ENCODE measurements at places on chromosomes 6 and 20. TPM values are rescaled to one million over a fixed set of nuclear protein-coding genes. Genes with fewer than 3 reads are reported as not detected.

GRCh38 chr6:41546475-41546865 lies 289 bp downstream of the FOXP4 start:
- no peak for DNase-seq

Gene RUNX2
- 0.62 TPM for total RNA-seq

GRCh38 chr6:155126727-155127439 lies 131.8 kb downstream of the TIAM2 start:
- no peak for DNase-seq

Gene VGLL2
- total RNA-seq, result not detected

DNA sequence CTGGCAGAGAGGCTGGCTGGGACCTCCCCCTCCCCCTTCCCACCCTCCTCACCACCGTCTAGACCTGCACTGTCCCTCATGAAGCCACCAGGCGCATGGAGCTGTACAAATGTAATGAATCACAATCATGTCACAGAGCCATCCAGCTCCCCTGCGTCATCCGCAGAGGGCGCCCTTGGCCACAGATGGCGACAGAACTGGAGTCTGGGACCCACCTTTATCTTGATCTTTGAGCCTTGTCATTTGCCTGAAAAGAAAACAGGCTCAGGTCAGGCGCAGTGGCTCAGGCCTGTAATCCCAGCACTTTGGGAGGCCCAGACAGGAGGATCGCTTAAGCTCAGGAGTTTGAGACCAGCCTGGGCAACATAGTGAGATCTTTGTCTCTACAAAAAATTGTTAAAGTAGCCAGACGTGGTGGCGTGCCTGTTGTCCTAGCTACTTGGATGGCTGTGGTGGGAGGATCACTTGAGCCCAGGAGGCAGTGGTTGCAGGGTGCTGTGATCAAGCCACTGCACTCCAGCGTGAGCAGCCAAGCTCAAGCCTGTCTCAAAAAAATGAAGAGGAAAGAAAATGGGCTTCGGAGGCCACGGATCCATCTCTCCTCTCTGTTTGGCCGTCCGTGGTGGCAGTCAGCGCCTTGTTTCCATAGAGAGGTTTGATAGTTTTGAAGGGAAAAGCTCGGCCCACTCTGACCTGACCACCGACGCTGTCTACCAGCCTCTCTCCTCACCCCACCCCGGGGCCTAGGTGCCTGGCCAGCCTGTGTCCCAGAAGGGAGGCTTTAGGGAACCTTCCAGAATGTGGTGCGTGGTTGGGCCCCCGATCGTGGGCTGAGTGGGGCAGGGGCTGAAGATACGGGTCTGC lies 6.2 kb downstream of the COL9A3 start:
- DNase-seq, result peak; percentile 72

DNA sequence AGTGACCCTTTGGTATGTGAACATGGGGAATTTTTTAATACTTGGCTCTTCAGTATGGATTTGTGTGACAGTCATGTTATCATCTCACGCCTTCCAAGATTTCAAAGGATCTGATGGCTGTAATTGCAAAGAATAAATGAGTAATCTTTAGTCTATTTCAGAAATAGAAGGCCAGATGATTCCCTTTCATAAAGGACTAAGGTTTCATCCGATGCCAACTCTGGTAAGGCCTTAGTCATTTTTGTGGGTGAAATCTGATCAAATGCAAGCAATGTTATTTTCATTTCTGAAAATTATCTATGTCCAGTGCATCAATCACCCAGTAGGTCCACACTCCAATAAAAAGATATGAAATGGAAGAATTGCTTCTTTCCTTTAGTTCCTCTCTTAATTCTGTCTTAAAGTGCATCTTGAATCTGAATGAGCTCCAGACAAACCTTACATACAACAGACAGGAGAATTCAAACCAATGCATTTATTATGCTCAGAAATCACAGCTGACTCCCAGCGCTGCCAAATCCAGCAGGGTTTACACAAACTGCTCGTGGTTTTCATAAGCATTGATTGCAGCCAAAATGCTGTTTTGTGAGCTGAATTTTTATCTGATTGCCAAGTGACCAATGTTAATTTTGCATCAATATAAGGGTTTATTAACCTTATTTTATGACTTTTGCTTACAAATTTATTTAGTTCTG lies 565.2 kb upstream of the MARCKS start:
- DNase-seq, result no peak

- no peak for DNase-seq
These were observed 3.8 kb upstream of the PDYN start for GRCh38 chr20:1997483-1998192.

Gene ZBP1
- total RNA-seq, result 0.14 TPM

Gene OR2B6
- total RNA-seq, result not detected

Gene BPIFB1
- total RNA-seq, result not detected

DNA sequence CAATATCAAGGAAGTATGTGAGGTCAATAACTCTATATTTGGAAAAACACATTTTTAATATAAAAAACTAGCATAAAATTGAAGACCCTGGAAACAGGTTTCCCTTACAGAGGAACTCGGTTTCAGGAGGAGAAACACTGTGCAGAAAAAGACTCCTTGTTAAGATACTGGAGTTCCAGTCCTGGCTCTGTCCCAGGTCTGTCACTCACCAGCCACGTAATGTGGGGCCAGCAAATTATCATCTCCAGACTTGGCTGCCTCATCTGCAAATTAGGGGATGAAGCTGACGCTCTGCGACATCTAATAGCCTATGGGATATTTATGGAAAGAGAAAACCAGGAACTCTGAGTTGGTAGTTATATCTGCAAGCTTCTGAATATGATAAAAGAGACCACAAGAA lies 702.7 kb downstream of the EPHA7 start:
- no peak for DNase-seq

DNA sequence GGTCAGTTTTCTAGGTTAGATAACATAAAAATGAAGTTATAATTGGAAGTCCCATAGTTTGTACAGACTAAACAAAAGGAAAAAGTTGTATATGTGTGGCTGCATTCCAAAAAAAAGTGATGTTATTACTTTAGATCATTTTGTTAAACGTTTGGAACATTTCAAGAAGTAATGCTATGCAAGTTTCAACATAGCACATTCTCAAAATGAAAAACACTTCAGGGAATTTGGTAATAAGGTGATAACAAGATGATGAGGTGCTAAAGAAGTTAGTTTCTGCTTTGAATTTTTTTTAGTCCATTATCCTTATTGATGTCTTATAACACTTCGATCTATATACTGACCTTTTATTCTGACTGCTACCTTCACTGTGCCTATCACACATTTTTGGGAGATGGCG lies 250.7 kb downstream of the PHF3 start:
- no peak for DNase-seq

DNA sequence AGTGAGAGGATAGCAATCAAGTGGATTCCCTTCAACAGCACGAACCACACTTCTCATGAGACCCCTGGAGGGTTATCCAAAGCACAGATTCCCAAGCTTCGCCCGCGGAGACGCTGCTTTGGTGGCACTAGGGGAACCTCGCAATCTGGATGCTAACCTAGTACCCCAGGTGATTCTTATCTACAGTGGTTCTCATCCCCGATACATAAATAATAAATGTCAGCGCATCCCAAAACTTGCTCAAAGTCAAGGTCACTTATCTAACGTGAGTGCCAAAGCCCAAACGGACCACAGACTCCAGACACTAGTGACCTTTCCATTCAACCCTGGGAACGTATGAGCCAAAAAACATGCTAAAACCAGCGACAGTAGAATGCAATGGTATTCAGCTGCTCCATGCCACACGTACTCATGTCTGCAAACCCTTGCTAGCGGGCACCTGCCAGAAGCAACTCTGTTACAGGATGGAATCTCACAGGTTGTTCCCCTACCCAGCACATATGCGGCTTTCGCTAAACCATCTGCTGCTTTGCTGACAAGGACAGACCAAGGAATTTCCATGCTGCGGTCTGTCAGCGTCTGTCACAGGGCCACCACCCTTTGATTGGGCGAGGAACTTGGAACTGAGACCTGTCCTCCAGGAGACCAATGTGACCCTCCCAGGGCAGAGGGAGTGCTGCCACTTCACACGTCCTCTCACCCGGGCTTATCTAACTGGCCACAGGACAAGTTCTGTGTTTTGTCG lies 16.8 kb downstream of the MYLK4 start:
- no peak for DNase-seq

DNA sequence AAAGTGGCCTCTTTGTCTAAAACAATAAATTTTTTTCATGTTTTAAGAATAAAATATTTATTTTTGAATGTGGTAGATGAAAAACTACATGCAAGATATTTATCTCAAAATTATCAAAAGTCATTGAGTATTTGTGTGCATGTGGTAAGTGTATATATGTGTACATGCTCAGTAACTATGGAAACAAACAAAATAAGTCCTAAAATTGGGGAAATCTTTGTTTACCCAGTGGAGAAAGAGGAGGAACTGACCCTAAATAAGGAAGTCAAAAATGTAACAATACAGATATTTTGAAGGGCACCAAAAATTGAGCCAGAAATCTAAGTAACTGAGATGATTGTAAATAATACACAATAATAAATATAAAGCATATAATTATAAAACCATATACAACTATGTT lies 639.2 kb downstream of the MAFB start:
- no peak for DNase-seq

Gene AGER
- 1.4 TPM for total RNA-seq

GRCh38 chr6:150732765-150733539 lies 132.6 kb upstream of the MTHFD1L start:
- no peak for DNase-seq

DNA sequence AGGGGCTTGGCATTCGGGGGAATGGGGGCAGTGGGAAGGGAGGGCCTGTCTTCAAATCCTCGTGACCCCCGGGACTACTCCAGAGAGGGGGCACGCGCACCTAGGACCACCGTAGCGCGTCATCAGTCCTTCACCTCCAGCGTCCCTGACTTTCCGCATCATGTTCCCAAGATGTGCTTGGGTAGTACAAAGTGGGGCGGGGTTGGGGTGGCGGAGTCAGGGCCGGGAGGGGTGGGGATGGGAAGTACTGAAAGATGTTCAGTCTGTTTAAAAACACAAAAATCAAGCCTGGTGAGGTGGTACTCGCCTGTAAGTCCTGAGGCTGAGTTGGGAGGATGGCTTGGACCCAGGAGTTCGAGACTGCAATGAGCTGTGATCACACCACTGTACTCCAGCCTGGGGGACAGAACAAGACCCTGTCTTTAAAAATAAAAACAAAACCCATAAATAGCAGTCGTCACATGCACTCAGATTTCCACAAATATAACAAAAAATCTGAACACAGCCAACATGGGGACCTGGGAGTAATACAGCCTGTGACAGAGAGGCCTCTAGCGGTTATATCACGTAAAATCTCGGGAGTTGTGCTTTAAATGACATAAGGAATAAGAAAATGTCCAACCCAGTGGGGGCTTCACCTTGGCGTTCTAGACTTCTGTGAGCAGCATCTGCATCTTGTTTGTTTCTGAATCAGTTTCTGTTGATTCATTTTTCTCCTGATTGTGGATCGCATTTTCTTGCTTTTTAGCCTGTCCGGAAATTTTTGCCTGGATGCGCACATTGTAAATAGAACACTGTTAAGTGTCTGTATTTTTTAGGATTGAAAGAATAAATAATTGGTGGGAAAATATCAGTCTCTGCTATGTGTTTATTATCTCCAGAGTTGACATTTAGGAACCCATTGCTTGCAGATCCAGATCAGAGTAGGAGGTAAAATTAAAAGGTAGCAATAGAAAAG lies 698 bp upstream of the LRP11 start:
- no peak for DNase-seq

Gene SLC2A4RG
- 180 TPM for total RNA-seq

DNA sequence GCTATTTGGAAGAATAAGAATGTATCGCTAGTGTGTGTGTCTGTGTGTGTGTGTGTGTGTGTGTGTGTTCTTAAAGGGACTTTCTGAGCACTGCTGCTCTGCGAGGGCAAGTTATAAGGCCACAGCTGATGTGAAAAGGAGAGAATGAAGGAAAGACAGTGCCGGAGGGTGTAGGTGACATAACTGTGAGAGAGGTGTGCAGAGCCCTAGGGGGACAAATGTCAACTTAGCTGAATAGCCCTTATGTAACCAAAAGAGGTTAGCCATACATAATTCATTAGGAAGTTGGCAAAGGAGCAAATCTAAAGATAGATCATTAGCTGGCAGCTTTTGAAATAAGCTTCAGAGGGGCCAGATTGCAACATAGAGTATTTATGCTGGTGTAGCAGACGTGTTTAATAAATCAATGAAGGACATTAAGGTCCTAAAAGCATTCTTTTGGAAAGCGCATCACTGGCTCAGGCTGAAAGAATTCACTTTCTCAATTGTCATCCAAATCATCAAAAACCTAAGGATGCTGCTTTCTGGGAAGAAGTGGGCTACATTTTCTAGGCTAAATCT lies 81.0 kb downstream of the NDUFAF5 start:
- no peak for DNase-seq

DNA sequence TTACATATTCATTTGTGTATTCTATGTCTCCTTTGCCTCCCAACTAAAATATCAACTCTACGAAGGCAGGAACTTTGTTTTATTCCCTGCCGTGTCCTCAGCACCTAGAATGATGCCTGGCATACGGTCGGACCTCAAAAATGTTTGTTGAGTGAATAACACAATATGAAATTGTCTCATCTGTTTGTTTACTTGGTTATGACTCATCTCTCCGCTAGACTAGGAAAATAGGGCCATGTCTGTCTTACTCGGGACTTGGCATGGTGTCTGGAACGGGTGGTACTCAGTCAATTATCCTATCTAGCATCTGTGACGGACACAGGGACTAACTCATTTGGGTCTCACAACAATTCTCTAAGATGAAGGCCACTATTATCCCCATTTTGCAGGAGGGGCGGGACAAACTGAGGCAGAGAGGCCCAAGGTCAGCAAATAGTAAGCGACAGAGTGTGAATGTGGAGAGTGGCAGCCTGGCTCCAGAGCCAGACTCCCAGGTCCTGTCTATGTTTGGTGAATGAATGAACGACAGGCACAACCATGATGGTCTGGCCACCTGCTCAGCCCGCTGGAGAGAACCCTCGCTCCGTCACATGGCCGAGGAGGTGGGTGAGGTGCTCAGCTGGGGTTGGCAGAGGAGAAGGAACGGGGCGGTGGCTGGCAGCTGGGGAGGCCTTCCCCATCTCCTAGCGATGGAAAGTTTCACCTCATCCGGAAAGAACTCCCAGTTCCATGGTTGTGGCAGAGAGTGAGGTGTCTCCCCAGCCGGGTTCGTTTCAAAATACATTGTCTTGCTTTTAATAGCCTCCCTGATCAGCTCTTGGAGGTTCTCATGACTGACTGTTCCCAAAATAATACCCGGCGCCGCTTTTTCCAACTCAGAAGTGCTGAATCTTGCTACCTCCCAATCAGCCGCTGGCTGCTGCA lies 27.6 kb upstream of the NFATC2 start:
- no peak for DNase-seq

- no peak for DNase-seq
These were observed 46.2 kb downstream of the RPP40 start for GRCh38 chr6:4957521-4958231.

Data from right lobe of liver (tissue), 6 donors.